Vagina (tissue), 2 donors: ENCODE measurements at places on chromosomes 7 and 10. TPM values are rescaled to one million over a fixed set of nuclear protein-coding genes. Genes with fewer than 3 reads are reported as not detected.

DLX5 gene
- 3.7 TPM for total RNA-seq

GFRA1 gene
- total RNA-seq, result 57.7 TPM

KLLN gene
- total RNA-seq, result 0.25 TPM

MKI67 gene
- 11.5 TPM for total RNA-seq

PDCD11 gene
- 22.8 TPM for total RNA-seq

CYP2C9 gene
- 3.4 TPM for total RNA-seq

JCAD gene
- 40.3 TPM for total RNA-seq

ASZ1 gene
- not detected for total RNA-seq

CXCL12 gene
- total RNA-seq, result 112 TPM

OPALIN gene
- not detected for total RNA-seq

C1QL3 gene
- not detected for total RNA-seq

FAM25G gene
- total RNA-seq, result not detected

CFAP70 gene
- total RNA-seq, result 1.5 TPM

GPNMB gene
- 113 TPM for total RNA-seq

VAX1 gene
- not detected for total RNA-seq

SPDYE11 gene
- not detected for total RNA-seq

HTR5A gene
- not detected for total RNA-seq

SEPTIN7 gene
- 151 TPM for total RNA-seq

AKR1D1 gene
- total RNA-seq, result not detected

NKX2-3 gene
- total RNA-seq, result not detected

OR2A7 gene
- 7.4 TPM for total RNA-seq

EBLN1 gene
- not detected for total RNA-seq
